ENCODE measurements at places on chromosomes 6 and 20.
A peak's percentile ranks its signal among the peaks of the same experiment; 100 is the strongest.

- no peaks in the 10 kb centered on the region for H3K27me3 ChIP-seq
- no peak for DNase-seq
- no peak overlapping the region for H3K27ac ChIP-seq
- H3K4me1 ChIP-seq, result no peaks in the 10 kb centered on the region
- no peaks in the 10 kb centered on the region for H3K36me3 ChIP-seq
Observed at GRCh38 chr20:4490045-4490444, 231.7 kb upstream of the PRND start.

GRCh38 chr6:146876271-146877151 lies 277.7 kb downstream of the ADGB start:
- H3K36me3 ChIP-seq, result no peaks in the 10 kb centered on the region
- no peaks in the 10 kb centered on the region for H3K27me3 ChIP-seq
- no peak for DNase-seq
- no peak overlapping the region for H3K4me3 ChIP-seq

- H3K4me1 ChIP-seq, result no peaks in the 10 kb centered on the region
- no peaks in the 10 kb centered on the region for H3K27me3 ChIP-seq
- DNase-seq, result no peak
- H3K27ac ChIP-seq, result no peak overlapping the region
Observed at GRCh38 chr6:114897536-114897935, 554.7 kb upstream of the HS3ST5 start.

- no peak for DNase-seq
- H3K27me3 ChIP-seq, result peaks cover 29% of the 10 kb centered on the region
- no peaks in the 10 kb centered on the region for H3K4me1 ChIP-seq
- no peak overlapping the region for H3K27ac ChIP-seq
Observed at GRCh38 chr6:159929819-159930218, 39.0 kb downstream of the MAS1 start.

GRCh38 chr6:149324428-149324827 lies 6.9 kb downstream of the TAB2 start:
- H3K4me1 ChIP-seq, result peaks cover 3% of the 10 kb centered on the region
- H3K27me3 ChIP-seq, result no peaks in the 10 kb centered on the region
- H3K4me3 ChIP-seq, result no peak overlapping the region
- no peak for DNase-seq
- peaks cover 6% of the 10 kb centered on the region for H3K36me3 ChIP-seq

DNA sequence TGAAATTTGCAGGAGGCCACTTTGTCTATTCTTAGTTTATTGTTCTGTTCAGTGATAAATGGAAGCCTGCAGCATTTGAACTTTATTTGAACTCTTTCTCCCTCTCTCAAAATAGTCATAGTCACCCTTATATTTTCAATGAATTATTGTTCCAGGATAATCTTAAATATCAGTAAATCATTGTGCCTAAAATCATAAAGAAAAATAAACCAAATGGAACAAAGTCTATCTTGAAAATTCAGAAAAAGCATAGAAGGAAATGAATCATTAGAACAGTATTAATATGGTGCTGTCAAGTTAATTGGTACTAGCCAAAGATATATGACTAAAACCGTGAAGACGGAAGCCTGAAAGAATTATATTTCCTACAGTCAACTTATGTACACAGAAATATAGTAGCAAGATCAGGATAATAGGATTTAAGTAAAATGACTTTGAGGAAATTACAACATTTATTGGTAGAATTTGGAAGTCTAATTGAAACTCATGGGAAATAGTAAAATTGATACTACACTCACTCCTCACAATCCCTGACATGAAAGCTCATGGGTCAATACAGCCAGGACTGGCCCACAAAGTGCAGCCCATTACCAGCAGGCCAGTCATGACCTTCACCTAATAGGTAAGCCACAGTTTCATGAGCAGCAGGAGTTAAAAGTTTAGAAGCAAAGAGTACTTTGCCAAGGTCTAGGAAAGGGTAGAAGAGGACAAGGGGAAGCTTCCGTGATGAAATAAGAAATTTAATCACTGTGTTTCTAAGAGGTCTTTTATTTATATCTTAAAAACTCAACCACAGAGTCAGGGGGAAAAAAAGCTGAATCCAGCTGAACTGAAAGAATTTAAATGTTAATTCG lies 119.9 kb upstream of the ENPP5 start:
- no peaks in the 10 kb centered on the region for H3K36me3 ChIP-seq
- H3K4me3 ChIP-seq, result no peak overlapping the region
- H3K27me3 ChIP-seq, result no peaks in the 10 kb centered on the region
- no peak for DNase-seq
- H3K4me1 ChIP-seq, result peaks cover 1% of the 10 kb centered on the region
- H3K27ac ChIP-seq, result no peak overlapping the region

DNA sequence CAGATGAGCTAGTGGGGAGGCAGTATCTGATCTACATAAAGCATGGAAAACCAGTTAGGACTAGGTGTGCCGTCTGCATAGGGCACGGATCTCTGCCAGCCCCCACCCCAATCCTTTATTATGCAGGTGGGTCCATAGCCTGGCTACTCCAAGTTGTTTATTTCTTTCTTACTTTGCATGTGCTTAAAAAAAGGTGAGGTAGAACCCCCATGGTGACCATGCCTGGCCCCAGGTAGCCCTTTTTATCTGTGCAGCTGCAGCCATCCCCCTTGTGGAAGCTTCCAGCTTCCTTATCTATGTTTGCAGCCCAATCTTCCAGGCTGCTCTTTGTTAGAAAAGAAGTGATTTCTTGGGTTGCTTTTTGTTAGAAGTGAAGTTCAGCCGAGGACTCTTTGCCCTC lies 9.0 kb upstream of the TREM2 start:
- no peak overlapping the region for H3K27ac ChIP-seq
- H3K27me3 ChIP-seq, result no peaks in the 10 kb centered on the region
- no peaks in the 10 kb centered on the region for H3K4me1 ChIP-seq
- no peak for DNase-seq
- no peak overlapping the region for H3K4me3 ChIP-seq

- no peak overlapping the region for H3K4me3 ChIP-seq
- H3K27me3 ChIP-seq, result no peaks in the 10 kb centered on the region
- H3K36me3 ChIP-seq, result peaks cover 10% of the 10 kb centered on the region
Observed at GRCh38 chr20:4886771-4887527, 114.4 kb downstream of the SLC23A2 start.

DNA sequence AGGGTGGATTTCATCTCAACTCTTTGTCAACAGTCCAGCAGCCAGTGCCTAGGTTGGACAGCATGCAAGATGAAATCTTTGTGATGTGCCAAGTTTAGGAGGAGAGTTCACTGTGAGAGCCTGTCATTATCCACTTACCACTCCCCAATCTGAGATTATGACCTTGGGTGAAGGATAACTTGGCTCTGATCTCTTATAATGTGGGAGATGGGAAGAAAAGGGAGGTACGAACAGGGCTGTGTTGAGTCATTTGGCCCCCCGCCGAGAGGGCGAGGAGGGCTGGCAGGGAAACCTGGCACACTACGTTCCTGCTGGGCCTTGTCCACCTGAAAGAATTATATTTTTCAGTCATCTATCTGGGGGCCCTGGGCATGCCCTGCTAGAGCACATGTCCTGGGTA lies 35.8 kb downstream of the LAMA4 start:
- no peaks in the 10 kb centered on the region for H3K36me3 ChIP-seq
- H3K4me3 ChIP-seq, result no peak overlapping the region
- DNase-seq, result no peak
- peaks cover 20% of the 10 kb centered on the region for H3K4me1 ChIP-seq
- no peaks in the 10 kb centered on the region for H3K27me3 ChIP-seq

- H3K4me1 ChIP-seq, result no peaks in the 10 kb centered on the region
- H3K36me3 ChIP-seq, result no peaks in the 10 kb centered on the region
- H3K27me3 ChIP-seq, result no peaks in the 10 kb centered on the region
- H3K4me3 ChIP-seq, result no peak overlapping the region
- H3K27ac ChIP-seq, result no peak overlapping the region
Observed at GRCh38 chr6:110949679-110950285, 8.7 kb upstream of the GTF3C6 start.

DNA sequence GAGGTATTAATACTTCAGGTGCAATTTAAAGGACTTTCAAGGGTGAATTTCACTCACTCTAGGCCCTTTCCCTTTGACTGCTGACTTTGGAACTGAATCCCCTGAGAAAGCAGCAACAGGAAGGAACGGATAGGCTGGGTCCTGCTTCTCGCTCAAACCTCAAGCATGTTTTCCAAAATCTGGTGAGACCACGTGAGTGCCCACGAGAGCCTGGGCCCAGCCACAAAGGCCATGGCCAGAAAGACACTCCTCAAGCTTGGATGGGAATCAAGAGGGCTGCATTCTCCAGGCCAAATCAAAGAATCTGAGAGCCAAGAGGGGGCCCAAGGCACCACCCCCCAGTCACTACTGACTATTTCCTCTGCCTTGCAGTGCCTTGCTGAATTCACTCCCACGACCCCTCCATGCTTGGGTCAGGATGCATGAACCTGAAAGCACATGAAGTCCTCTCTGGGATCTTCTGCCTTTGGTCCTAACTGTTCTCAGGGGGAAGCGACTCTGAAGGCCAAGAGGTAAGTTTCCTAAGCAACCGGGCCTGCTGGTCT lies 146.1 kb downstream of the NFATC2 start:
- no peak overlapping the region for H3K4me3 ChIP-seq
- no peaks in the 10 kb centered on the region for H3K27me3 ChIP-seq
- no peak overlapping the region for H3K27ac ChIP-seq

DNA sequence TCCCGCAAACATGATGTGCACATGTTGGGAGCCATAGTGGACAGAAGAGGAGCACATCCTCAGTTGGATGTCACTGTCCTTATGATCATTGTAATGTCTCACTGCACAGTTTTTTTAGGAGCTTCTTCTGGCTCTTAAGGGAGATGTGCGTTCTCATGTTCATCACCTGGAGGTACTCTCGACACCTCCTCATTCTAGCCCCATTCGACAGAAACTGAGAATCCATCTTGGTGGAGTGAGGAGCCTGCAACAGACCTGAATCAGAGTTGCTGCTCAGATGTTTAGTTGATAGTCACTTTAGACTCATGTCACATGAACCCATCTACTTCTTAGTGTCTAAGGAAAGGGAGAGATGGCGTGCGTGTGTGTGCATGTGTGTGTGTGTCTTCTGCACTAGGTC lies 2.3 kb upstream of the BMP6 start:
- H3K36me3 ChIP-seq, result no peaks in the 10 kb centered on the region
- H3K27ac ChIP-seq, result no peak overlapping the region
- no peak overlapping the region for H3K4me3 ChIP-seq
- peaks cover 72% of the 10 kb centered on the region for H3K27me3 ChIP-seq

DNA sequence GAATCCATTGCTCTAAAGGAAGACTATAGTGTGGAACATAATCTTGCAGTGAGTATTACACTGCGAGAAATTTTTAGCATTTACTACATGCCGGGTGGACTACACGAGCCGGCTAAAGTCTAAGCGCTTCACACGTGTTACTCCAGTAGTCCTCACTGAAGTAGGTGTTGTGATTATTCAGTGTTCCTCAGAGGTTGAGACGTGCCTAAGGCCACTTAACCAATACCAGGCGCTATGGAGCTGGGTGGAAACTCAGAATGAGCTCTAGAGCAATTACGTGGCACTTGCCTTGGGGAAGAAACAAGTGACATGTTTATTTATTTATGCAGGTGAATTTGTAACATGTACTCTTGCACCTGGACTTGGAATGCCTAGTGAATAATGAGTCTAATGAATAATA lies 46.4 kb downstream of the SASH1 start:
- no peaks in the 10 kb centered on the region for H3K27me3 ChIP-seq
- H3K27ac ChIP-seq, result no peak overlapping the region
- no peaks in the 10 kb centered on the region for H3K36me3 ChIP-seq
- DNase-seq, result no peak

DNA sequence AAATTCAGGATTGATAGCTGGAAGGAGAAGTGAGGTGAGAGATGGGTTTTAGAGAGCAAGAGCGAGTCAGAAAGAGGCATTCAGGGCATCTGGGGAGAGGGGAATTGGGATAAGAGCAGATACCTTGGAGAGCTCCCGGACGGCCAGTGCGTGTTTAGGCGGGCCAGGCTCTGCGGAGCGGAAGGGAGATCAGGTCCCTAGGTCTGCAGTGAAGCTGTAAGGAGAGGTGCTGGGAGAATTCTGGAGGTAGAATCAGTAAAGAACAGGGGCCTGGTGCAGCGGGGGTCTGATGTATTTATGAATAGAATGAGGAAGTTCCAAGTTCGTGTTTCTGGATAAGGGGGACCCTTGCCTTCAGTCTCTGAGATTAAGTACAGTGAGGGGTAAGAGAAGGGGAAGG lies 47.4 kb upstream of the FAM83D start:
- H3K4me3 ChIP-seq, result no peak overlapping the region
- no peak overlapping the region for H3K27ac ChIP-seq
- H3K27me3 ChIP-seq, result no peaks in the 10 kb centered on the region
- peak; percentile 44 for DNase-seq
- peaks cover 9% of the 10 kb centered on the region for H3K4me1 ChIP-seq

- H3K4me3 ChIP-seq, result no peak overlapping the region
- H3K27me3 ChIP-seq, result no peaks in the 10 kb centered on the region
- H3K27ac ChIP-seq, result peak overlapping the region; percentile 34
- no peak for DNase-seq
- no peaks in the 10 kb centered on the region for H3K4me1 ChIP-seq
- H3K36me3 ChIP-seq, result no peaks in the 10 kb centered on the region
Observed at GRCh38 chr6:63928613-63929012, 293.0 kb downstream of the PHF3 start.

DNA sequence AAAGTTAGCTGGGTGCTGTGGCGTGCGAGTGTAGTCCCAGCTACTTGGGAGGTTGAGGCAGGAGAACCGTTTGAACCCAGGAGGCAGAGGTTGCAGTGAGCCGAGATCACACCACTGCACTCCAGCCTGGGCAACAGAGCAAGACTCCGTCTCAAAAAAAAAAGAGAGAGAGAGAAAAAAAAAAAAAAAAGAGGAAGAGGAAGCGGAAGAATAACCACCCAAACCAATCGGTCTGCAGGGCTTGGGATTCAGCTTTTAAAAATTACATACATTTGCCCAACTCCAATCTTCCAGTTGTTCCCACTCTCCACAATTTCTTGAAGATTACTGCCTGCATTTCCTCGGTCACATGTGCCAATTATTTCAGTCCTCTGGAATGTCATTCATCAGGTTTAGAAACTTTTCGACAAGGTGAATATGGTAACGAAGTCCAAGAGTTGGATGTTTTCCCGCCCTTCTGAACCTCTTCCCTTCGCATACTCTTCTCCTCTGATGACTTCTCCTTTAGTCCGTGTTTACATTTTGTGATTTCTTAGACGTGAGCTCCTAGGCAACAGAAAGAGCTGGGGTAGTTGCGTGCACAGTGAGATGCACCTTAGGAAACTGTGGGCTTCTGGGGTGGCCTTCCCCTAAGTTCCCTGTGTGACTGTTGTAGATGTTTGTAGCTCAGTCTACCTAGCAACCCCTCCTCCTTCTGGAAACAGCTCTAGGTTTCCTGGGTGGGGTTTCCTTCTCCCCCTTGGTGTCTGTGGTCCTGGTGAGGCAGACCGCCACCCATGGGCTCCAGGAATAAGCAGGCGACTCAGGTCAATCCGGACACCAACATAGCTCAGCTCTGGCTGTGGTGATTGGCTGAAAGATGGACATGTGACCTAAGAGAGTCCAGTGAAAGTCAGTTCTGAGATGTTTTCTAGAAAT lies 63.0 kb upstream of the NCOA3 start:
- DNase-seq, result no peak
- H3K36me3 ChIP-seq, result no peaks in the 10 kb centered on the region
- no peak overlapping the region for H3K27ac ChIP-seq
- no peaks in the 10 kb centered on the region for H3K4me1 ChIP-seq

GRCh38 chr6:119348096-119348747 lies 1.3 kb downstream of the MAN1A1 start:
- peak overlapping the region; percentile 85 for H3K4me3 ChIP-seq
- H3K4me1 ChIP-seq, result peaks cover 10% of the 10 kb centered on the region
- DNase-seq, result peak; percentile 21
- H3K36me3 ChIP-seq, result no peaks in the 10 kb centered on the region

- no peak for DNase-seq
- H3K27me3 ChIP-seq, result no peaks in the 10 kb centered on the region
- H3K27ac ChIP-seq, result no peak overlapping the region
- H3K4me1 ChIP-seq, result peaks cover 6% of the 10 kb centered on the region
- no peaks in the 10 kb centered on the region for H3K36me3 ChIP-seq
Observed at GRCh38 chr20:8855315-8855714, 213.6 kb upstream of the PLCB4 start.

All from neuronal stem cell (in vitro differentiated cells).